ENCODE measurements at places on chromosomes 6 and 20. TPM values are rescaled to one million over a fixed set of nuclear protein-coding genes. Genes with fewer than 3 reads are reported as not detected.

Gene RHAG
- not detected for polyA plus RNA-seq

Gene KHDRBS2
- not detected for polyA plus RNA-seq

Gene VSX1
- polyA plus RNA-seq: 1.2 TPM

Gene BCAS1
- 1.4 TPM for polyA plus RNA-seq

Gene RIPOR3
- polyA plus RNA-seq: 0.06 TPM

Gene MAFB
- not detected for polyA plus RNA-seq

DNA sequence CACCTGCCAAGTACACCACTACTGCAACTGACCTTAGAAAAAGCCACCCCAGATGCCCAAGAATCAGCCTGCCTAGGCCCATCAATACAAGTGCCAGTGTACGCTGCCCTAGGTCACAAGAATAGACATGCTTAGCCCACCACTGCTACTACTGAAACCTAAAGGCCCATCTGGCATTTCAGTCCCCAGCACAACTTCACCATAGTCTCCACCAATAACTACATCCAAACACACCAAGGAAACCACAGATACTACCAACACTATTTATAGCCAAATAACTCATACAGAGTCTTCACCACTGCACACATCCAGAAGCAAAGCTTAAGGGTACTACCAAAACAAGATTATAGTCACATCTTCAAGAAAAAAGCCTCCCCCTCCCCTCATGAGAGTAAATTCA, 28.2 kb downstream of the TREML4 start:
- no peak for DNase-seq

- DNase-seq: no peak
Measured at GRCh38 chr20:38445381-38445796, 10.3 kb upstream of the SNHG17 start.

GRCh38 chr6:1848752-1849151, 239.0 kb downstream of the FOXC1 start:
- no peak for DNase-seq

- no peak for DNase-seq
Measured at GRCh38 chr20:48142516-48142773, 357.2 kb upstream of the SULF2 start.

DNA sequence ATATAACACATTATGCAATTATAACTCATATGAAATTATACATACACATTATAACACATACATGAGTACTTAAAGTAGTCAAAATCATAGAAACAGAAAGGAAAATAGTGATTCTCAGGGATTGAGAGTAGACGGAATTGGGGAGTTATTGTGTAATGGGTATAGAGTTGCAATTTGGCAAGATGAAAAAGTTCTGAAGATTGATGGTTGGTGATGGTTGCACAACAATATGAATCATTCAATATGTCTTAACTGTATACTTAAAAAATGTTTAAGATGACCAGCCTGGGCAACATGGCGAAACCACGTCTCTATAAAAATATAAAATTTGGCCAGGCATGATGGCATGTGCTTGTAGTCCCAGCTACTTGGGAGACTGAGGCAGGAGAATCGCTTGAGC, 372.7 kb downstream of the CDKAL1 start:
- DNase-seq: no peak

GRCh38 chr20:3177746-3178485, 4.6 kb upstream of the LZTS3 start:
- no peak for DNase-seq

DNA sequence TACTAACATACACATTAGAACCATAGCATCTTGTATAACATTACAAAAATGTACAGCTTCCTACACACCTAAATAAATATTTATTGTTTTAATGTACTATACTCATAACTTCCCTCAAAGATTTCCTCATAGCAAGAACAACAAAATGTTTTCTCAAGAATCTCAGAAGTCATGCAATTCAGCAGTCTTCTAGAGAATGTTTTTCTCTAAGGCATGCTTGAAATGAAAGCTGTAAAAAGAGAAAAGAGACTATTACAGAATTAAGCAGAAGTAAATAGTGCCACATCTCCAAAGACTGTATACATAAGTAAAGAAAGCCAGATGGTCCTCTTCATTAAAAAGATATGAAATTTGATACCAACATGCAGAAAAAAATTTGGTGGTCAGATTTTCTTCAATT, 672.2 kb downstream of the EPM2A start:
- no peak for DNase-seq

DNA sequence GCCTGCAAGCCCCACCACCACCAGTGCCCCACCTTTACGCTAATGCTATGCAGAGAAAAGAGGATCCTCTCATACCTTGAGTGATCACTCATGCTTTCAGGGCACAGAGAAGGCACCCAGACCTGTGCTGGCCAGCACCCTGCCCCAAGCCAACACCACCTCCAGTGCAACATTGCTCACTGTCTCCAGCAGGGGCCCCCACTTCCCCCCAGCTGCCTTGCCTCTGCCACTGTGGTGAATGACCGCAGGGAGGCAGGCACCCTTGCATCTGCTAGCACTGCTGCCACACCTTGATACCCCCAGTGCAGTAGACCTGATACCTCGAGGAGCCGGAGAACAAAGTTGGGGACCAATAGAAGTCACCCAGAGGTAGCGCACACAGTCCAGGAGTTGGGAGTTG, 139.2 kb upstream of the PLN start:
- DNase-seq: no peak

DNA sequence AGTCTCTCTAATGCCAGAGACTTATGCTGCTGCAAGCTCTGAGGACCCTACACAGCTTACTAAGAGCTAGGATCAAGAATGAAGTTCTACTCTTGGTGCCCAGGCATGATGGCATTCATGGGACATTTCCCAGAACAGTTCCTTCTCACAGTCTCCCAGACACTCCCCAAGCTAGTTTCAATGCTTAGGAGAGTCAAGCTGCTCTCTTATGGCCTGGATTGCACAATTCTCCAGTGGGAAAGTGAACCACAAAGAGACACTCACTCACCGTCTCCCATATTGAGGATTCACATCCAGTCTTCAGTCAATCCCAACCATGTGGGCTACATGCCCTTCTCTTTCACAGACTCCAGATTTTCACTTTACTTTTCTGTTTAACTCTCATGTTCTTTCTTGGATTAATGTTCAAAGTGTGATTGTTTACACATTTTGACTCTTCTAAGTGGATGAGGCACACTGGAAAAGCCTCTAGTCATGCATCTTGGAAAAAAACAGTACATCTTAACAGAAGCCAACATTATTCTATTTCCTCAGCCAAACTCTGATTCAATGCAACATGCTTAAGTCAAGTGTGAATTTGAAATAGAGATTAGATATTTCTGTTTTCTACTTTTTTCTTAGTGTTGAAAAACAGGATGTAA, 447.8 kb upstream of the BTBD3 start:
- DNase-seq: no peak

- no peak for DNase-seq
Measured at GRCh38 chr6:31187780-31188194, 17.3 kb upstream of the POU5F1 start.

DNA sequence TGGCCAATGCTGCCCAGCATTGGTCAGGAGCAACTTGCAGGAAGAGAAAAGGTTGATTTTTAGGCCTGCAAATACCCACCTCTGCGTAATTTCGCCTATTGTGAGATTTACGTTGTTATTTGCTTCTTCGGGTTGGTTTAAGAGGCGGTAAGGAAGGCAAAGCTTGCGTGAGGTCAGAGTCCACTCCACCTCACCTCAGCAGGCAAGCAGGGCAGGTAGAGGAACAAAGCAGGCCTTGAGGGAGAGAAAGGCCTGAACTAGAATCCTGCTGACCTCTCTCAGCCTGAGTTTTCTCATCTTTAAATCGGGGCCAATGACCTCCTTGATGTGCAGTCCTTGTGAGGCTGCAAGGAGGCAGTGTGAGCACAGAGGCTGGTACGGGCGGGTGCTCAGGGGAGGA, 239.1 kb downstream of the CDC5L start:
- no peak for DNase-seq

DNA sequence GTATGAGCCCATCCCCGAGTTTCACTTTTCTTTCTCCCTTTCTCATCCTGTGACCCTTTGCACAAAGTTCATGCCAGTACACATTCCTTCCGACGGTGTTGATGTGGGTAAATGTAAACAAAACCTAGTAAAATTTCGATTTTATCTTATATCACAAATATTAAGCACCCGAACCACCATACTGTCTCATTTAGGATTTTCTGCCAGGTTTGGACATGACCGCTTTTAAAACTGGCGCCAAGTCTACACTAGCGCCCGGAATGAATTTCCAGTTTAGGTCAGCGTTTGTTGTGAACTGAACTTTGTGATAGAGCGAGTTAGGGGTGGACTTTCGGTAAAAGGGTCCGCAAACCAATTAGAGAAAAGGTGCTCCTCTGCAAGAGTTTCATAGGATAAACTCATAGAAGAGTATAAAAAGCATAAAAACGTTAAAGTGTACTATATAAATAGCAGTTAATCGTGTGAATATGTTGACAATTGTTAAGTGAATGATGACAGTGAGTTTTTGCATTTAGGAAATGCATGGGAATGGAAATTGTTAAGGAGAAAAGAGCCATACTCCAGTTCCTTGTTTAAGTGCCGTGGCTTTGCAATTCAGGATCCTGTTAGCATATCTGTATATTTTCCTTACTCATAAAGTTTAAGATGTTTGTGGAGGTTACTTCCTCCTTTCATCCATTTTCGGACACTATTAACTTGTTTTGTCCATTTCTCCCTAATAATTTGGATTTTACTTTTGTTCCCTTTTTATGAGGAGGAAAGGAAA, 937 bp downstream of the AKAP7 start:
- peak; percentile 18 for DNase-seq

- DNase-seq: no peak
Measured at GRCh38 chr6:151186306-151186705, 53.5 kb upstream of the AKAP12 start.

Measured in A549 (cell line).